Placental epithelial cell (primary cell): ENCODE measurements at places on chromosomes 7 and 10. TPM values are rescaled to one million over a fixed set of nuclear protein-coding genes. Genes with fewer than 3 reads are reported as not detected.

The SPAM1 gene
- total RNA-seq, result not detected in 2 replicates

The PNLIPRP3 gene
- total RNA-seq, result not detected in 2 replicates

The OR13A1 gene
- 0.22 TPM in 1 of 2 replicates, not detected in the other for total RNA-seq

The NRCAM gene
- total RNA-seq, result 14.6 and 37.7 TPM in 2 replicates

The HPSE2 gene
- total RNA-seq, result not detected in 2 replicates

The FAM25C gene
- 20.6 TPM in 1 of 2 replicates, not detected in the other for total RNA-seq

The TRPV5 gene
- under 0.01 TPM in 1 of 2 replicates, not detected in the other for total RNA-seq

The NOS3 gene
- total RNA-seq, result 2.4 and 14.1 TPM in 2 replicates

The HOXA4 gene
- total RNA-seq, result 0.43 and 1.6 TPM in 2 replicates

The KLF14 gene
- under 0.01 TPM in 1 of 2 replicates, not detected in the other for total RNA-seq

The CAV2 gene
- total RNA-seq, result 271 and 366 TPM in 2 replicates
